ENCODE measurements at places on chromosomes 5 and 9.

DNA sequence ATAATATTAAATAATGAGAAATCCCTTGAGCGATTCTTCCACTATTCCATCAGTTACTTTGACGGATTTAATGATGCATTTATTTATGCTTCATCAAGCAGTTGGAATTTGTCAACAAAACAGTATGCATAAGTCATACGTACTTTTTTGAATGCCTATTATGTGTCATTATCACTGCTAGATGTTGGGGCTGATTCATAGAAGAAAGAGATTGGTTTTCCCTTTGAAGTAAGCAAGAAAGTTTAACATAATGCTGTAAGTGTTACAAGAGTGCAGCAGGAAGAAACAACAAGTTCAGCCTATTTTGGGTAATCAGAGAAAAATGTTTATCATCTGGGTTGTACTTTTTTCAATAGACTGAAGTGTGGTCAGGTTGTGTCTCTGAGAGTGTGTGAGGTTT, 121.2 kb upstream of the RANBP3L start:
- no peak for DNase-seq

DNA sequence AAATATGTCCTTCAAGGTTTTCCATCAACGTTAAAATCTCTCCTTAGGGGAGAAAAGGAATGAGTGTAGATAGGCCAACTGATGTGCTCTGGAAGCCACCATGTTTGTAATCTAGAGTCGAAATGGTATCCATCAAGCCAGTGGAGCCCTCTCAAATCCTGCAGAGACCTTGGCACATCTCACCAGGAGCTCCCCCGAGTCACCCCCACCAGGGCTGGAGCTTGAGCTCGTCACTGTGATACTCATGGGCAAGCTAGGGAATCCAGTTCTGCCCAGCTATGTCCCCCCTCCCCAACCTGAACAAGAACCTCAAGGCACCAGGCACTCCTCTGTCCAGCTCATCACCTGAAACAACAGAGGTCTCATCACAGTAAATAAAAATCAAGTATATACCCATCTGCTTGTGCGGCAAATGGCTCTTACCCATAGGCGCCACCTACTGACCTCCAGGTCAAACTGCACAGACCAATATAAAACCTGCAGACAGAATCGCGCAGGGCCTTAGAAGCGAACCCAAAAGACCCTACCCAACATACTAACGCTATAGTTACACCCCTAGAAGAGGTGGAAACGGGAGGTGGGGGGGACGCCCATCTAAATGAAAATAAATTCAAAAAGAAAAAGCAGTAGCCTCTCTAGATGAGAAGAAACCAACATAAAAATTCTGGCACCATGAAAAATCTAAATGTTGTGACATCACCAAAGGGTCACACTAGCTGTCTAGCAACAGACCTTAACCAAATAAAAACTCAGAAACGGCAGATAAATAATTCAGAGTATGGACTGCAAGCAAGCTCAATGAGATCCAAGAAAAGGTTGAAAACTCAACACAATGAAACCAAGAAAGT, 75.0 kb downstream of the TTC39B start:
- no peak for DNase-seq

- DNase-seq = no peak
Observed at GRCh38 chr5:169691471-169691870, 54.4 kb downstream of the DOCK2 start.

DNA sequence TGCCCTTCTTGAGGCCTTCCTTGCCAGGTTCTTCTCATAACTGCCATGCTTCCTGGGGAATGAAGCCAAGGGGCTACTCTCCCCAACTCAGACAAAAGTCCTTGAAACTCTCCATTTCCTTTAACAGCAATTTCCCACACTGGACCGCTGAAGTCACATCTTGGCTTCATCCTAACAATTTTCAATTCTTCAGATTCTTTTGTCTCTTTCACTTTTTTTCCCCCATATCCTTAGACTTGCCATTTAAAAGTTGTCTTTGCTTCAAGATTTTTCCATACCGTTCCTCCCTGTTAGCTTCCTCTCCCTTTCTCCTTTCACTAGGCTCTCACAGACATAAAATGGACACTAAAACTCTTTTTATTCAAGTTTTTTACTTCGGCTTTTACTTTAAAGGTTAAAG, 93.1 kb upstream of the ITGA1 start:
- no peak for DNase-seq

DNA sequence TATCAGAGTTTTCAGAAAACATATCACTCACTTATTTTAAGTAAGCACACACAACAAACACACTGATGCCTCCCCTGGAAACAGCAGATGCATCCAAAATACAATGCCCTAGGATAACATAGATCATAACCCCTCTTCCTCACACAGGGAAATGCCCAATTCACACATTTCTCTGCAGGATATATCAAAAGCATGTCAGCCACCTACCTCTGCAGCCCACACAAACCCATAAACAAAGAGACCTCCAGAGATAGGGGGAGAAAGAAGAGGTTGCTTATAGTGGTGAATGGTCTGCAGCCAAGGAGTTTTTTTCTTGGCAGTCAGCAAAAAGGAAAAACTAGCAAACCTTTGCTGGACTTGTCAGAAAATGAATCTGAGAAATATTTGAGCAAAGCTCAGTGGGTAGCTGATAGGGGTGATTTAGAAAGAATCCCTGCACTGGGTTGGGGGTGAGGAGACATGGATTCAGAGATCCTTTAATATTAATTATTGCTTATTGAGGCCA, 36.1 kb downstream of the ABLIM3 start:
- no peak for DNase-seq

DNA sequence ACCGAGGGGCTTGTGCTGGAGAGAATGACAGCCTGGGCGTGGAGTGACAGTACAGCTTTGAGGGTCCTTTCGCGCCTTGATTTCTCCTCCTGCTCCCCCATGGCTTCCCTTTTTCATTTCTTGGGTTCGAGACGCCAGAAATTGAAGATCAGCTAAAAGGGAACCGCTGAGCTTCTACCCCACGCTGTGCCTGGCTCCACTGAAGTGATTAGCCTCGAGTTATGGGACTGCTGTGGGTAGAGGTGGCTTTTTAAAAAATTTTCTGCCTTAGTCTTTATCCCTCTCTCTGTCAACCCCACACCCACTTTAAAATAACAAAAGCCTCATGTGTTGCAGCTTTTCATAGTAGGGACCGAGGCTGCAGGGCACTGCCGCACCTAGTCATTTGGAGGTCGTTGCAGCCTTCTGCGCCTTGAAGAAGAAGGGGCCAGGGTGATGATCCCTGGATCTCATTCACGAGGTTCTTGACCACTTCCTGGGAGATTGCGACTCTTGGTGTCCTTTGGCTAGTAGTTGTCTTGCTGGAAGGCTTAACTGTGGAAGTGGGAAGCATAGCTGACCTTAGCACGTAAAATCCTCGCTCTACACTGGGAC, 603 bp downstream of the PPIP5K2 start:
- no peak for DNase-seq

DNA sequence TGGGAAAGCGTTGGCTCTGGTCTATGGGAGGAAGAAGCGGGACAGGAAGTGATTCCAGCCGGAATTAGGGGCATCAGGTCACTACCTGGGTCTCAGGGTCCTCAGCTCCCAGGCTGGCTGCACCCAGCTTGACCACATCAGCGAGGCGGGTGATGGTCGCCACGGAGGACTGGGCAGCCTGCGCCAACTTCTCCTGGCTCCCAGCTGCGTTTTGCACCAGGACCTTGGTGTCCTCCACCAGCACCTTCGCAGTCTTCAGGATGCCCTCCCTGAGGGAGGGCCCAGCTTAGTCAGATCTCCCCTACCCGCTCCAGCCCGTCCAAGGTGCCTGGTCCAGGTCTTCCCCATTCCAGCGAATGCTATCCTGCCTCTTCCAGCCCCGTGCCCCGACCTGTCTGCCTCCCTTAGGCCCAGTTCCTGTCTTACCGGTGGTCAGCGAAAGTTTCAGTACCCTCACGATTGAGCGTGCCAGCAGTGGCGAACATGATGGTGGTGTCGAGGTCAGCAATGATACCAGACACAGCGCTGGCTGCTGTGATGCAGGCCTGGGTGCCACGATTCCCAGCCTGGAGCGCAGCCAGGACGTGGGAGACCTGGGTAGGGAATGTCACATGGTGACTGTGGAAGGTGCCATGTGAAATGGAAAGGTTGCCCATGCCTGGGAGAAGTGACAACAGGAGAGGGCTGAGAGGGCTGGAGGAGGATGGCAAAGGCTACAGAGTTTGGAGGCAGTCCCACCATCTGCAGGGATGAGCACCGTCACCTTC, 14.4 kb upstream of the TPM2 start:
- DNase-seq = no peak

GRCh38 chr5:91830361-91830953, 447.3 kb upstream of the ARRDC3 start:
- no peak for DNase-seq

DNA sequence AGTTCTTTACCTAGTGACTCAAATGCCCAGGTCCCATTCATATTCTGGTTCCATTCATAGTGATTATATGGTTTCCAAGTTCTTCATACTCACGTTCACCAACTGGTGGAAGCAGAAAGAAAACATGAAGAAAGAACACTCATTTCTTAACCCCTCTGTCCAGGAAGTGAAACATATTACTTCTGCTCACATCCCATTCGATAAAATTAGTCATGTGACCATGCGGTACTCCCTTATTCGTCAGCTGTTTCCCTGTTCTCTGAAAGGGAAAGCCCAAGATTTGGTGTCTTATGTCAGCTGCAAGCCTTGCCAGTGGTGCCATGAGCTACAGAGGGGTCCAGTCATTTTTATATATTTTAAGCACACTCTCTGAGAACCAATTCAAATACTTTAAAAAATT, 387.0 kb upstream of the DMAC1 start:
- DNase-seq = no peak

DNA sequence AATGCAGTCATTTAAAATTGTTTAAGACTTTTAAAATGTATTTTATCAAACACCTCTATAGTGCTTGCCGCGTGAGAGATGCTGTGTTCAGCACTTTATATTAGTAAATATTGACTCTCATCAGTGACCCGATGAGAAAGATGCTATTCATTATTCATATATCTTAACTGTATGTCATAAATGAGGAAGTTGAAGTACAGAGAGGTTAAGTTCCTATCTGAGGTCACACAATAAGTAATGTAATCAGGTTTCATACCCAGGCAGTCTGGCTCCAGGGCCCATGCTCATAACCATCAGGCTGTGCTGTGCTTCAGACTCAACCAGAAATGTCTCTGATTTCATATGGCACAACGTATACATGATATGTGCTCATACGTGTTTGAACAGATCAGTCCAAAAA, 119.0 kb downstream of the SV2C start:
- DNase-seq = no peak

DNA sequence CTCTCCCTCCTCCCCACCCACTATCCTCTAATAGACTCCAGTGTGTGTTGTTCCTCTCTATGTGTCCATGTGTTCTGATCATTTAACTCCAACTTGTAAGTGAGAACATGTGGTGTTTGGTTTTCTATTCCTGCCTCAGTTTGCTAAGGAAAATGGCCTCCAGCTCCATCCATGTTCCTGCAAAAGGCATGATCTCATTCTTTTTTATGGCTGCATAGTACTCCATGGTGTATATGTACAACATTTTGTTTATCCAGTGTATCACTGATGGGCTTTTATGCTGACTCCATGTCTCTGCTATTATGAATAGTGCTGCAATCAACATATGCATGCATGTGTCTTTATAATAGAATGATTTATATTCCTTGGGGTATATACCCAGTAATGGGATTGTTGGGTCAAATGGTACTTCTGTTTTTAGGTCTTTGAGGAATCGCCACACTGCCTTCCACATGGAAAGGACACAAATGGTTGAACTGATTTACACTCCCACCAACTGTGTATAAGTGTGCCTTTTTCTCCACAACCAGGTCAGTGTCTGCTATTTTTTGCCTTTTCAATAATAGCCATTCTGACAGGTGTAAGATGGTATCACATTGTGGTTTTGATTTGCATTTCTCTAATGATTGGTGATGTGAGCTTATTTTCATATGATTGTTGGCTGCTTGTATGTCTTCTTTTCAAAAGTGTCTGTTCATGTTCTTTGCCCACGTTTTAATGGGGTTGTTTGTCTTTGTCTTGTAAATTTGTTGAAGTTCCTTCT, 96.5 kb upstream of the DAB2 start:
- DNase-seq = no peak

DNA sequence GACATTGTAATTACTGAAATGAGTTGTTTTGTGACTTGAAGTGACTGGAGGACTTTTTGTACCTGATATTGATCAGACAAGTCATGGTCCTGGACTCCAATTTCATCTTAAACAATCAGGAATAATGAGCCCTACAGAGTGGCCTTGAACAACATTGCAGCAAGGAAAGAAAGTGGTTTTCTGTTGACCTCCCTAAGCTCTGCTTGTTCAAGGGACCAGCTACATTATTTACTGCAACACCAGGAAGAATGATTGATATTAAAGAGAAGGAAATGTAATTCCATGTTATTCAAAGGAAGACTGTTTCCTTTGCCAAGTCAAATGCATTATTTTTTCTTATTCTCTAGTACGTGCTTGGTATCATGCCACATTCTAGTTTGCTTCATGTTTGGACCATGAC, 22.6 kb downstream of the ENTREP1 start:
- DNase-seq = no peak

- DNase-seq = no peak
Observed at GRCh38 chr5:360257-361027, 38.9 kb downstream of the AHRR start.

GRCh38 chr5:56506211-56506965, 273.3 kb upstream of the ANKRD55 start:
- no peak for DNase-seq

DNA sequence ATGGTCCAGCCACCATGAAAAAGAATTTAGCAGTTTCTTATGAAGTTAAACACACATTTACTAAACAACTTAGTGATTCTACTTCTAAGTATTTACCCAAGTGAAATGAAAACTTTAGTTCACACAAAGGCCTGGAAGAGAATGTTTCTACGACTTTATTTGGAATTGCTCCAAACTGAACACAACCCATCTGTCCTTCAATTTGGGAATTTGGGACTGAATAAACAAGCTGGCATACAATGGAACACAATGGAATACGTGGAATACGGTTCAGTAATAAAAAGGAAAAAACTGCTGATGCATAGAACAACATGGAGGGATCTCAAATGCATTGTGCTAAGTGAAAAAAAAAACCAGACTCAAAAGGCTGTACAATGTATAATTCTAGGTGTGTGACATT, 44.6 kb upstream of the BASP1 start:
- no peak for DNase-seq

DNA sequence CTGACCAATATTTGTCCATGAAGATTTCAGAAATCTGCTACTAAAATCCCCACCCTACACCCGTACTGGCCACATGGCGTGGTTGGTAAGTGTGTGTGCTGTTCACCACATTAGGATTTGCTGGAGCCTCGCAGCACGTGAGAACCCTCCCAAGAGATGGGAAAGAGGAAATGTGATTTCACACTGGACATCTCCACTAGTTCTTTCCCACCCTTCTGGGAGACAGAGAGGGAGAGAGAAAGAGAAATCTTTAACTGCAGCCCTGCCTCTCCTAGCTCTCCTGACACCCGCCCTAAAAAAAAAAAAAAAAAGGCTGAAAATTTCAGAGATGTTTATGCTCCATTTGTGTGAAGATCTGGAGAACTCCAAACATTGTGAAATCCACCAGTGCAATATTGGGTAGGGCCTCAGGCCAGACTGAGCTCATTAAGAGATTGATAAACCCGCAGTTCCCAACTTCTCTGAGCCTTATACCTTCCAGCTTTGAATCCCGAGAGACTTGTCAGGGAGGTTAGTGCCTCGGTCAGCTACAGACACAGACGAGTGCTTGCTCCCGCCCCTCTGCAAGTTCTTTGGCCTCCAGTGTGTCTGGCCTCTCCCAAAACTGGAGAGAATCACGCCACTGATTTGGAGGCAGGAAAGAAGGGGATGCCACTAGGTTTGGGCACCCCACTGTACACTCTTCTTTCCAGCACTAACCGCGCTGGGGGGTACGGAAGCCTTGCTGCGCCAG, 1.9 kb downstream of the SPRY4 start:
- DNase-seq = no peak

Data from activated T-helper 9 cell treated with anti-CD3 and anti-CD28 coated beads, Interleukin-2, amount 50 U/mL, for 16 hours (primary cell).